ENCODE measurements at places on chromosomes 12 and 14.

- no peak for DNase-seq
These were observed 189.2 kb downstream of the LRIG3 start for GRCh38 chr12:58731096-58731495.

- DNase-seq = no peak
These were observed 36.1 kb upstream of the KRAS start for GRCh38 chr12:25286837-25287236.

GRCh38 chr14:54691525-54692283, 124.8 kb downstream of the SAMD4A start:
- DNase-seq = peak; percentile 71

DNA sequence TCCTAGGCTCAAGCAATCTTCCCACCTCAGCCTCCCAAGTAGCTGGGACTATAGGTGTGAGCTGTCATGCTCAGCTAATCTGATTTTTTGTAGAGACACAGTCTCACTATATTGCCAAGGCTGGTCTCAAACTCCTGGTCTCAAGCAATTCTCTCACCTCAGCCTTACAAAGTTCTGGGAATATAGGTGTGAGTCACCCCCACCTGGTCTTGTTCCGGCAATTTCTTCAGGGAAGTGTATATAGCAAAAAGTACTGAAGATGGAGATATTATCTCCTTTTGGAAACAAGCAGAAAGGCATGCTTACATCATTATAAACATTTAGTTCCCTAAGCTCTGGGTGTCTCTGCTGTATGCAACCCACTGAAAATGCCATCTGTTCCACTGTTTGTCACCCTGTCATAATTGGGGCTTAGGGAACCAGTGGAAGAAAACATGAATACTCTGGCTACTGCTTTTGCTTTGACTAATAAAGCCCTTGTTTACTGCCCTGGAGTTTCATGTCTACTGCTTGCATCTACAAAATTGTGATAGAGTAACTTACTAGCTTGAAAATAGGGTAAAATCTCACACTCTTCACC, 940.2 kb downstream of the GALC start:
- no peak for DNase-seq

GRCh38 chr14:70013271-70013873, 134.2 kb downstream of the SMOC1 start:
- DNase-seq = peak; percentile 71

GRCh38 chr14:102227184-102227964, 77.6 kb downstream of the MOK start:
- DNase-seq = no peak

- DNase-seq = no peak
These were observed 21.5 kb upstream of the TC2N start for GRCh38 chr14:91888641-91889476.

GRCh38 chr14:37650356-37651037, 55.1 kb downstream of the TTC6 start:
- no peak for DNase-seq

- no peak for DNase-seq
These were observed 54.7 kb downstream of the FGD4 start for GRCh38 chr12:32454075-32454474.

- DNase-seq = no peak
These were observed 18.1 kb upstream of the MED13L start for GRCh38 chr12:116295327-116296263.

GRCh38 chr14:38789805-38790204, 313.2 kb downstream of the SEC23A start:
- DNase-seq = no peak

GRCh38 chr14:51674294-51675002, 22.7 kb downstream of the FRMD6 start:
- no peak for DNase-seq

GRCh38 chr12:20438299-20438779, 70.0 kb downstream of the PDE3A start:
- no peak for DNase-seq

GRCh38 chr14:53260928-53261327, 107.8 kb upstream of the DDHD1 start:
- no peak for DNase-seq

- no peak for DNase-seq
These were observed 7.3 kb downstream of the TMEM116 start for GRCh38 chr12:112005419-112006395.

DNA sequence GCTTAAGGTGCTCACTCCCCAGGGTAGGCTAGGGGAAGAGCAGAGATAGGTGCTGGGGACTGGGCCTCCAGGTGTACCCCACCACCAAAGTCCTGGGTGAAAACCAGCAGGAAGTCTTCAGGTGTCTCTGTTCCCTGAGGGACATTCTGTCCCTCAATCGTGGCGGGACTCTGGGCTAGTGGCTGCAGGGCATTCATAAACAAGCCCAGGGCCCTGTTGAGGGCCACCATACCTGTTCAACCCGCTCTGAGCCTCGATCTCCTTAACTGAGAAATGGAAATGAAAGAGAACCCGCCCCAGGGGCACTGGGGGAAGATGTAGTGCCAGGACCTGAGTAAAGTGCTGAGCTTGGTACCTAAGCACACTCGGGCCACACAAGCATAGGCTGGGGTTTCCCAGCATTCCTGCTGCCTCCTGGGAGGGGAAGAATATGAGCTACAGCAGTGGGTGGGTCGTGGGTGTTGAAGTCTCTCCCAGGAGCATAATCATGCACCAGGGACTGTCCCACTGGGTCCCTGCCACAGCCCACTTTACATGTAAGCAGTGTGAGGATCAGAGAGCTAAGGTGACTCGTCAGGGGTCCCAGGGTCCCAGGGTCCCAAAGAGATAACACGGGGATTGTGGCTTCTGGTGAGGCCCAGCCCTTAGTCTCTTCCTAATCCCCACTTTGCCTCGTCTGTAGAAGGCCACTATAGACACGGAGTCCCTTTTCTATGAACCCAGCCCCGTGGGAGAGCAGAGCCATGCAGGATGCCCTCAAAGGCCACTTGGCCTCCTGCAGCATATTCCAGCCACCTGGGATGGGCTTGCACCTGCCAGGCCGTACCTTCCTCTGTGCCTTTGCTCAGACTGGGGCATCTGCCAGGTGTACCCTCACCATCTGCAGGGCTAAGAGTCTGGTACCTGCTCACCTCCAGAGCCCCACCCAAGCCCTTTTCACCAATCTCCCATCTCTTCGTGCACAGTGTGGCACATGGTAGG, 14.4 kb downstream of the FAM222A start:
- no peak for DNase-seq

- no peak for DNase-seq
These were observed 72.6 kb upstream of the NCOR2 start for GRCh38 chr12:124640056-124640455.

GRCh38 chr12:50985322-50985721, 33.0 kb downstream of the HIGD1C start:
- no peak for DNase-seq

- DNase-seq = no peak
These were observed 70.2 kb downstream of the BTG1 start for GRCh38 chr12:92075425-92075914.

DNA sequence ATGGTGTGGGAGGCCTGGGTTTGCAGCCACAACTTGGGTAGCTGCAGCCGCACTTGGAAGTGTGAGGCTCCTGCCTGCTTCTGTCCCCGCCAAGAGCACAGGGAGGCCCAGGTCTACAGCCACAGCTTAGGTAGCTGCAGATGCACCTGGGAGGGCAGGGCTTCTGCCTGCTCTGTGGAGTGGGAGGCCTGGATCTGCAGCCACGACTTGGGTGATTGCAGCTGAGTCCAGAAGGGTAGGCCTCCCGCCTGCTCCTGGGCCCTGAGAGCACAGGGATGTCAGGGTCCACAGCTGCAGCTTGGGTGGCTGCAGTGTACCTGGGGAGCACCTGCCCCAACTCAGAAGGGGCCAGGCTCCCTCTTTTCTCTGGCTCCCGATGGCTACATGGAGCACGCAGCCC, 287.3 kb downstream of the AEBP2 start:
- no peak for DNase-seq

DNA sequence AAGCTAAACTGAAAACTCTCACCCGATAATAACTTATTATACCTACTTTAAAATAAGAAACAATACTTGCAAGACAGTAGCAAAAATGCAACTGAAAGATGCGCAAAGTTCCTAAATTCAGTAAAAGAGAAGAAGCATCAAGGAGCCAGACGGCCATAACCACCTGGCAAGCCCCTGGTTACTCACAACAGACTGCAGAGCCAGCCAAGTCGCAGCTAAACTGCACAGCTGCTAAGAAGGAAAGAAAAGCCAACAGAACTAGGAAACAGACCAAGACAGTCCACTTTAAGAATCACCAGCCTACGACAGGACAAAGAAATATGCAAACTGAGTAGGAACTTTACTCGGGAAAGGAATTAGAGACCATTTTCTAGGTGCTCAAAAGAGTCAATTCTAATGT, 127.9 kb downstream of the TMTC1 start:
- no peak for DNase-seq

GRCh38 chr12:81958406-81958805, 199.3 kb upstream of the PPFIA2 start:
- no peak for DNase-seq

- no peak for DNase-seq
These were observed 337.0 kb downstream of the IPO8 start for GRCh38 chr12:30358671-30359070.

- DNase-seq = no peak
These were observed 4.3 kb upstream of the PLEKHG7 start for GRCh38 chr12:92698474-92698873.

GRCh38 chr14:56310643-56311042, 192.4 kb downstream of the PELI2 start:
- no peak for DNase-seq

DNA sequence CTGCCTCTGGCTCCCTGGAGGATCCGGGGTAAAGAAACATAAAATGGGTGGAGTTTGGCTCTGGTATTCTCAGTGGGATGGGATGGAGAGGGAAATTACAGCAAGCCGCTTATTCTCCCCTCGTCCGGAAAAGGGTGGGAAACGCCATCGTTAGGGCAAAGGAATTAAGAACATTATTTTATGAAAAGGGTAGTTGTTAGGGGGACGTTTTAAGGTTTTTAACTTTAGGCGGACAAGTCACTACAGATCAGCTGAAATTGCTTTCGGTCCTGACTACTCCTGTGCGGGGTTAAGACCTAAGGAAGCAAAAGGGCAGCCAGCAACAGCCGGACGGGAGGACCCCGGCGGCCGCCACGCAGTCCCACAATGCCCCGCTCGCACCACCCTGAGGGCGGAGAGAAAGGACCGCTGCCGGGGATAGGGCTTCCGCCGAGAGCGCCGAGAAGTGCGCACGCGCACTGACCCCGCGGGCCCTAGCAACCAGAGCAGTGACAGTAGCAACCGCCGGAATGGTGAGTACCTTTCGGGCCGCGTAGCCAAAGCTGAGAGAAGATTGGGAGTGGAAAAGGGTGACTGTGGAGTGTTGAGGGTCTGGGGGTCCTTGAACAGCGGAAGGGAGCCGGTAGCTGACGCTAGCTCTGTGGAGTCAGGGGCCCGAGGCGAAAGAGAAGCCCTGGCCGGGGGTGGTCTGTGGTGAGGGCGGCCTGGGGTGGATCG, at the start of gene DNAL1:
DNAL1 (plus strand) TSS at position 456 of the 717 bp plus-strand sequence; CDS start at position 510, 54 bp downstream.
- peak; percentile 94 for DNase-seq

GRCh38 chr12:69608114-69608513, 2.6 kb downstream of the LRRC10 start:
- no peak for DNase-seq

DNA sequence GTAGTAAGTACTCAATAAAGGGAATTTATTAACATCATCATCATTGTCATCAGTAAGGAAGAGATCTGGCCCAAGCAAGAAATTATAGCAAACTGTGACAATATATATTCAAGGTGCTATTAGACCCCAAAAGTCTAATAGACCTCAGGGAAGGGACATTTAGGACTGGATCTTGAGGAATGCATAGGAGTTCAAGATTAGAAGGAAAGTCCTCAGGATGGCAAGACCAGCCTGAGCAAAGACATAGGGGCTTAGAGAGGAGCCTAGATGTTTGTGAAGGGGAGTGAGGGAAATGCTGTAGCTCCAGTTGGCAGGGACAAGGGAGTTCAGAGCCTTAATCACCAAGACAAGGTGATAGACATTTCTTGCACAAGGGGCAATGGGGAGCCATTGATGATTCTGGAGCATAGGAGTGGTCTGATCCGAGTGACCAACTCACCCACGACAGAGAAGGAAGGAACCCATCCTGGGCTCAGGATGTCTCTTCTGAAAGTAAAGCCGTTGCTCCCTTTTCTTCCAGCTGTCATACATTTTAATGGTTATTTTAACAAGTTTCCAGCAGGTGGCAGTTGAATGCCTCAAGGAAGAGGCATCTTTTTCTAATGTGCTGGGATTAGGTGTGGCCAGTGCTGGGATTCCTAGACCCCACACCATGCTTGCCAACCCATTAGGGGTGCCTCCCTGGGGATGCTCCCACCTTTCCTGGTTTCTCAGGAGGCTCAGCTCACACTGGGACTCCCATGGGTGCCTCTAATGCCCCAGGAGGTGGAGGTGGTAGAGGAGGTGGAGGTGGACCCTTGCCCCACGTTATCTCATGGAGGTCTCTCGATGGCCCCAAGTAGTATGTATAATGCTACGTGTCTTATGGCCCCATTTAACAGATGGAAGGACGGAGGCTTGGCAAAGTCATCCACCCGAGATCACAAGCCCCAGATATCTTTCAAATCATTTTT, 37.8 kb downstream of the PHETA1 start:
- DNase-seq = no peak

DNA sequence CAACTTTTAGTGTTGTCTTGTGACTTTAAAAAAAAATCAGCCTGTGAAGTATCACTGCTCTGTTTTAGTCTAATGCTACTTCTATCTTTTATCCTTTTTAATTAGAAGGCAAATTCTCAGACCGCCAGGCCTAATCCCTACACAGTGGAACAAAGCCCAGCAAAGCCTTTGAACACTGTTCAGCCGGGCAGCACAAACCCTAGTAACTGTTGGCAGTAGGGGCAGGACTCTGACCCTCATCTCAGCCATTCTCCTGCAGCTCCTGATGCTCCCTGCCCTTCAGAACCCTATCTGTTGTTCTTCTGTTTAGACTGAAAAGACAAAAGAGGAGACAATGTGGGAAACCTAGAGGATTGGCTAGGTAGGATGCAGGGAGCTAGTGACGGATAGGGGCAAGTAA, 78.0 kb upstream of the OTX2 start:
- no peak for DNase-seq

DNA sequence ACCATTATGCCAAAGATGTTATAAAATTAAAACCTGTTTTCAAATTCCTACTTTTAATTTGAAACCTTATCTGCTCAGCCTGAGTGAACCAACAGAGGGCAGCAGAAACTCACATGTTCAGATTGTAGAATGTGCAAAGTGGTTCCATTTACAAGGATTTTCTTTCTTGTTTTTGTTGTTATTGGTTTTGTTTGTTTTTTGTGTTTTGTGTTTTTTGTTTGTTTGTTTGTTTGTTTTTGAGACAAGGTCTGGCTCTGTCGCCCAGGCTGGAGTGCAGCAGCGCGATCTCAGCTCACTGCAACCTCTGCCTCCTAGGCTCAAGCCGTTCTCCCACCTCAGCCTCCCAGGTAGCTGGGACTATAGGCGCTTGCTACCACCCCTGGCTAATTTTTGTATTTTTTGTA, 22.8 kb upstream of the GARIN2 start:
- DNase-seq = peak; percentile 48

GRCh38 chr12:94204499-94205247, 56.3 kb downstream of the PLXNC1 start:
- DNase-seq = peak; percentile 28

DNA sequence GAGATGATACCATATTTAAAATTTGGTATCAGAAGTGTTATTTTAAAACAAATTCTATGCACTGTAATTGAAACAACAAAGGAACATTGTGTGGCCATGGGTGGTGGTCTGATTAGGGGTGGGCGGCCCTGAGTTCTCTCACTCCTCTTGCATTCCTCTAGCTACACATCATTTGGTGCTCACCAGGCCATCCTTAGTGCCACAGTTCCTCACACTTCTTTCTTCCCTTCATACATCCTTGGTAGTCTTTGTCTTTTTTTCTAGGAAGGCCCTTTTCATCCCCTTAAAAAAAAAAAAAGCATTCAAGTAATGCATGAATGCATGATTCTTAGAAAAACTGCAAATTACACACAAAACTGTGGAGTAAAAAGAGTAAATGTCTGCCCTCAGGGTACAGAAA, 2.4 kb upstream of the MANSC4 start:
- DNase-seq = no peak

Measured in activated CD4-positive, alpha-beta T cell treated with anti-CD3 and anti-CD28 coated beads for 48 hours (primary cell).